Daoy (cell line): ENCODE measurements at places on chromosomes 11 and 22. TPM values are rescaled to one million over a fixed set of nuclear protein-coding genes. Genes with fewer than 3 reads are reported as not detected.

DNA sequence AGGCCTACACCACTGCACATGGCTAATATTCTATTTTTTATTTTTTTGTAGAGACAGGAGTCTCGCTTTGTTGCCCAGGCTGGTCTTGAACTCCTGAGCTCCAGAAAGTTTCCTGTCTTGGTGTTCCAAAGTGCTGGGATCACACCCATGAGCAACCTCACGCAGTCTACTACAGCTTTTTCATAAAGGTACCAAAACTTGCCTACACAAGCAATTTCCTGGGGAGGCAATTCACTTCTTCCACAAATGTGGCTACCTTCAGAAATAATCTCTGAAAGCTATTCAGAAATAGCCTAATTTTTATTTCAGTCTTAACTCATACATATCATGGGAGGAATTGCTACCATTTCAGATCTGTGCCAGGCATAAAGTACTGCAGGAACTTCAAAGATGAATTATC is 11.4 kb downstream of the SLC35F2 start:
- DNase-seq = no peak

PRR5L gene
- total RNA-seq = 51.8 and 69.9 TPM in 2 replicates

GRCh38 chr22:19526702-19527111 is 2.5 kb upstream of the CLDN5 start:
- DNase-seq = no peak

GRCh38 chr11:85355921-85356320 is 271.2 kb downstream of the DLG2 start:
- DNase-seq = no peak

GRCh38 chr11:30533445-30533947 is 52.7 kb downstream of the MPPED2 start:
- DNase-seq = no peak

FLRT1 gene
- not detected in 2 replicates for total RNA-seq

- DNase-seq = no peak
Observed at GRCh38 chr11:105524286-105524685, 85.6 kb upstream of the GRIA4 start.

DNA sequence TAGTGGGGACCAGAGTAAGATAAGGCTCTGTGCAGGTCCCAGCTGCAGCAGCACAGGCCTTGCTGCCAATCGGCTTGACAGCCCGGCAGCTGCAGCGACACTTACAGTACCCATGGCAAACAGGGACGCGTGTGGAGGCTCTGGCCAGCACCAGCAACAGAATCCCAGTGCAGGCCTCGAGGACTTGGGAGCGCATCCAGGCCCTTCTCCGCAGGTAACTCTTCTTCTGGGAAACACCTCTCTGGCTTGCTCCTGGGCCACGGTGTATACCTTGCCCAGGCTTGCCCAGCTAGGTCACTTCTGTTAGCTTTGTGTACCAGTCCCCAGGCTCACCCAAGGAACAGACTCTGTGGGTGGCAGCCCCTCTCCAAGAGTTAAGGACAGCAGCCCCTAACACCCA is 126.7 kb downstream of the CTTN start:
- no peak for DNase-seq

RNF26 gene
- total RNA-seq = 2.6 and 2.9 TPM in 2 replicates

KRTAP5-10 gene
- not detected in 2 replicates for total RNA-seq
